ENCODE measurements at places on chromosomes 1 and 21. TPM values are rescaled to one million over a fixed set of nuclear protein-coding genes. Genes with fewer than 3 reads are reported as not detected.

GPR37L1 gene
- 0.50 TPM for polyA plus RNA-seq

ETV3 gene
- 14.3 TPM for polyA plus RNA-seq

CD84 gene
- 12.8 TPM for polyA plus RNA-seq

LCA5L gene
- not detected for polyA plus RNA-seq

KMO gene
- 44.8 TPM for polyA plus RNA-seq

ZNF593OS gene
- 2.3 TPM for polyA plus RNA-seq
